Cortex of kidney (tissue), 1 donor: ENCODE measurements at places on chromosomes 2 and 18.

GRCh38 chr2:168604252-168604651, 148.2 kb downstream of the CERS6 start:
- no peak for DNase-seq

DNA sequence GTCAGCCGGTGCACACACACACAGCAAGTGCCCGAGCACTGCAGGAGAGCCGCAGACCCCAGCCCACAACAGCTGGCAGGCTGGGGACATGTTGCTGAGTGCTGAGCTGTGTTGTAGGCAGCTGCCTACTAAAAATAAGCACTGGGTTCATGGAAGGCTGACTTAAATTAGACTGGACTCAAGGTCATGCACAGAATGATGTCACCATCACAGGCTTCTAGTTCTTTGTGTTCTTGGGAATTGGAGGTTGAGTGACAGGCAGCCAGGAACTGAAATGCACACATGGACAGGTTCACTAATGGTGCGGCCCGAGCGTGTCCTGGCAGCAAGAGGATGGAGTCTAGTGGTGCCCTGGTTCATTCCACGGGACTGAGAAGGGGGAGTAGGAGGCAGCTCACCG, 71.3 kb downstream of the VWA3B start:
- DNase-seq = no peak

DNA sequence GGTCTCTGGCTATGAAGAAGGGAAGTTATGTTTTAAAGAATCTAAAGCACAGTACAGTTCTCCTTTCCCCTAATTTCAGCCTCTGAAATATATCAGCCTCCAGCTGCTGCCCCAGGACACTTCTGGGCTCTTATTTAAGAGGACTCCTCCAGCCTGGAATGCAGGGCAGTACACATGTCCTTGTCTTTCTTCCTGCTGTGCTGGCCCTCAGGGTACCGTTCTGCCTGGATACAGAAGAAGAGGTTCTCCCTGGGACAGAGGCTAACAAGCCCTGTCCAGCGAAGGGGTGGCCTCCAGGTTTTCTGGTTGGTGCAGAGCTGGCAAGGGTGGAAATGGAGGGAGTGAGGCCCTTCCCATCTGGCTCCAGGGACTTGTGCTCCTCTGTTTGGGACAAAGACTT, 22.1 kb downstream of the MLPH start:
- no peak for DNase-seq

DNA sequence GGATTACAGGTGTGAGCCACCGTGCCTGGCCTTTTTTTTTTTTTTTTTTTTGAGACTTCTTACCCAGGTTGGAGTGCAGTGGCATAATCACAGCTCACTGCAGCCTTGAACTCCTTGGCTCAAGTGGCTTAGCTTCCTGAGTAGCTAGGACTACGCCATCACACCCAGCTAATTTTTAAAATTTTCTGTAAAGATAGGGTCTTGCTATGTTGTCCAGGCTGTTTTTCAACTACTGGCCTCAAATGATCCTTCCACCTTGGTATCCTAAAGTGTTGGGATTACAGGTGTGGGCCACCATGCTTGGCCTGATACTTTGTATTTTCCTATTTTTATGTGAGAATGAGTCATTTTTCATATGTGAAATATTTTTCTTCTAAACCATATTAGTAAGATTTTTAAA, 13.7 kb downstream of the ELP2 start:
- no peak for DNase-seq

DNA sequence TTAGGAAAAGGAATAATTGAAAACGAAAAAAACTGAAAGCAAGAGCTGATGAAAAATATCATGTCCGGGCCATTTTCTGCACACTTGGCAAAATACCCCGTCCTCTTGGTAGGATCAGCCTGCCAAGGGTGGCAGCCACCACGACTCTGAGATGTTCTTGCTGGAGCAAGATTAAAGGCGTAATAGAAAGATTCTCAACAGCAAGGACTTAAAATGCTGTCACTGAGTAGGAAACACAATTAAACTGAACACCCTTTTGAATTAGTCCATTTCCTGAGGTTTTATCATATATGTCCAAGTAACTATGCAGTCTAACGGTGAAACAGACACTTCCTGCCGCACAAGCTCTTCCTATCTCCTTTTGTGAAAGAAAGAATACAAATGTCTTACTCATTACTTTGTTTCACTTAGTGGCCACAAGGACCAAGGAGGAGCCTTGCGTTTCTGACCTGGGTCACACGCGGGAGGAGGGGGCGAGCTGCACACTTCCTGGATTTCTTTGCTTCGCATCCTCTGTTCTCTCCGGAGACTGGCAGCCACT, 222.7 kb downstream of the PIEZO2 start:
- no peak for DNase-seq

DNA sequence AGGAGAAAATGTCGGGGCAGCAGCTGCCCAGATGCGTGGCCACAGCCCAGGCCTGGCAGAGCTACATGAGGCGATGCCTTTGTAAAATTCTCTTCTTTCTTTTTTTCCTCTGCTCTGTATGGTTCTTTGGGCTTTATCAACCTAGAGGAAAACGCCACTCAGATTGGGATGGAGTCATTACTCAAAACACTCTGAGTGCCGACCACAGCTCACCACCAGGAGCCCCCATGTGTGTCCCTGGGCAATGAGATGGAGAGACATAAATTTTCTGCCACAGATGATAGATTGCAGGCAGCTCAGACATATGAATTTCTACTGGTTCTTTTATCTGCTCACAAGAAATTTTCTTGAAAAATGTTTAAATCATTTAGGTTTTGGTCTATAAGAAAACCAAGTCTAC, 56.0 kb downstream of the PARD6G start:
- DNase-seq = no peak

DNA sequence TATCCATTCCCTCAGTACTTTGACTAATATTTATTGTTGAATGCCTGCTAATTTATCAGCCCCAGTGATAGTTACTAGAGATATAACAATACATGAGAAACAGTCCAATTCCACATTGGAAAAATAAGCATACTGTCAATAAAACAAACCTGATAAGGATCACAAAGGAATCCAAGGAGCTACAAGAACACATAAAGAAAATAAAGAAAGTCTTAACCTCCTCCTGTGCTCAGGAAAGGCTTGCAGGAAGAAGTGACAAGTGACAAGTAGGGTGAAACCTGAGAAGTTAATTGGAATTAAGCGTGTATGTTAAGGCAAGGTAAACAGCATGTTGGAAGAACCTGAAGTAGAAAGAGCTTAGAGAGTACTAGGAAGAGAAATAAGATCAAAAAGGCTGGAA, 20.3 kb upstream of the ASNSD1 start:
- DNase-seq = no peak

DNA sequence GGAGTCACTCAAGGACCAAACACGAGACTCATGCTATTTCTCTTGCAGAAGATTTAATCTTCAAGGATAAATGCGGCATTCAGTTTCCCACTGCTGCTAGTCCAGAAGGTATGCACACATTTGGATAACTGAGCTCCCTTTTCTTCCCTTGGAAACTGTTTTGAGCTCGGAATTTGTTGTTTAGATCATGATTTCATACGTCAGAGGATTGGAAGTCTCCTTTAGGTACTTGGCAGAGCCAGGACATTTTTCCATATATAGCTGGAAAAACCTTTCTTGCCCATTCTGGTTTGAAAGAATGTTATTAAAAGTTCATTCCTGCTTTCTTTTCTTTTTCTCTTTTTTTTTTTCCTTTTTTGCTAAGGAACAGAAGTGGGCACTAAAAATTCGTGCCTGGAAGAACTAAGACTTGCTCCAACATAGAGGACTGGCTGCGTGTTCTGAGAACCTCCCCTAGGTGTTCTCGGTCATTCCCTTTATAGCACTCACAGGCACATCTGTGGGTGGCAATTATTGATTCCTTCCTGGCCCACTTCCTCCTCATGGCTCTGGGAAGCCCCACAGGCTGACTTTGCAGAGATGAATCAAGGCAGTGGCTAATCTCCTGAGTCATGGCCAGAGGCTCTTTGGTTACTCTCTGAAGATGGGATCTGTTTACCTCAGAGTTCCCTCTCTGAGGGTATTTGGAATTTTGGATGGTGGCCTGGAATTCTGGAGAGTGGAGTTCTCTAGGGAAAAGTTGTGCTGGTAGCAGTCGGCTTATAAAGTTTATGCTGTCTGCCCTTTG, 104.8 kb downstream of the PLCL1 start:
- no peak for DNase-seq

DNA sequence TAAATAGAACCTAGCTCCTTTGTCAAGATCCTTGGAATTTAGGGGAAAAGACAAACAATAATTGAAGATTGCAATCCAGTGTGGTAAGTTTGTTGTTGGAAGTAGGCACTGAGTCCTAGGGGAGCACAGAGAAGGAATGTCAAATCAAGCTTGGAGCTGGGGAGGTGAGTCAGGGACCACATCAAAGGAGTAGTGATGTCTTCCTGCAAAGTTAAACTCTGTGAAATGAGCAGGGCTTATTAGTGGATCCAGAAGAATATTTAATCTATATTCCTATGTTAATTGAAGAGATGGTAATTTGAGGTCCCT, 41.7 kb upstream of the NABP1 start:
- no peak for DNase-seq

DNA sequence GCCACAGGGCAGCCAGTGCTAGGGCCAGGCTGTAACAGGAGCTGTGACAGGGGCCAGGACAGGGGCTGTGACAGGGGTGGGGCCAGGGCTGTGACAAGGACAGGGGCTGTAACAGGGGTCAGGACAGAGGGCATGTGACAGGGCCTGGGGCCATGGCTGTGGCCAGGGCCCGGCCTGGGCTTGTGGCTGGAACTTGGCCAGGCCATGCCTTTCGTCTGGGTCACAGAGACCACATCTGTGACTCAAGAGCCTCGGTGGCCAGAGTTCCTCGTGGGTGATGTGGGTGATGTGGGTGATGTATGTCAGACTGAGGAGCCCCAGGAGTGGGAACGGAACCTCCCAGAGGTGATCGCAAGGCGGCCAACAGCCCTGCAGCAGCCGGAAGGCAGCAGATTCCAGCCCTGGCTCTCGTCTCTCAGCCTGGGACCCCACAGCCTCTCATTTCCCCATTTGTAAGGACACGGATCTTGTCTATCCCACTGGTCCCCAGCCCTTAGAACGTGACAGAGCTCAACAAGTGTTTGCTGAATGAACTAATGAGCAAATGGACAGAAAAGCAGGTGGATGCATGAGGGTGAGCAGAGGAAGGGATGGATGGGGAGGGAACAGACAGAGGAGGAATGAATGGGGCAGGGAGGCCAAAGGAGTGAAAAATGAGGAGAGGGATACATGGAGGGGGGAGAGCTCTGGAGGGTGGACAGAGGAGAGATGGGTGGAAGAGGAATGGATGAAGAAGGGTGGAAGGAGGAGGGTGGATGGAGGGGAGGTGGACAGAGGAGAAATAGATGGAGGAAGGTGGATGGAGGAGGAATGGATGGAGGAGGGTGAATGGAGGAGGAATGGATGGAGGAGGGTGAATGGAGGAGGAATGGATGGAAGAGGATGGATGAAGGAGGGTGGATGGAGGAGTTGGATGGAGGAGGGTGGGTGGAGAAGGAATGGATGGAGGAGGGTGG, 17.3 kb downstream of the ESPNL start:
- DNase-seq = no peak

GRCh38 chr2:41496908-41497307, 550.9 kb upstream of the PKDCC start:
- no peak for DNase-seq

- no peak for DNase-seq
Measured at GRCh38 chr18:79682894-79683625, 3.5 kb downstream of the CTDP1 start.

GRCh38 chr2:70947556-70948184, 12.0 kb downstream of the ATP6V1B1 start:
- no peak for DNase-seq

DNA sequence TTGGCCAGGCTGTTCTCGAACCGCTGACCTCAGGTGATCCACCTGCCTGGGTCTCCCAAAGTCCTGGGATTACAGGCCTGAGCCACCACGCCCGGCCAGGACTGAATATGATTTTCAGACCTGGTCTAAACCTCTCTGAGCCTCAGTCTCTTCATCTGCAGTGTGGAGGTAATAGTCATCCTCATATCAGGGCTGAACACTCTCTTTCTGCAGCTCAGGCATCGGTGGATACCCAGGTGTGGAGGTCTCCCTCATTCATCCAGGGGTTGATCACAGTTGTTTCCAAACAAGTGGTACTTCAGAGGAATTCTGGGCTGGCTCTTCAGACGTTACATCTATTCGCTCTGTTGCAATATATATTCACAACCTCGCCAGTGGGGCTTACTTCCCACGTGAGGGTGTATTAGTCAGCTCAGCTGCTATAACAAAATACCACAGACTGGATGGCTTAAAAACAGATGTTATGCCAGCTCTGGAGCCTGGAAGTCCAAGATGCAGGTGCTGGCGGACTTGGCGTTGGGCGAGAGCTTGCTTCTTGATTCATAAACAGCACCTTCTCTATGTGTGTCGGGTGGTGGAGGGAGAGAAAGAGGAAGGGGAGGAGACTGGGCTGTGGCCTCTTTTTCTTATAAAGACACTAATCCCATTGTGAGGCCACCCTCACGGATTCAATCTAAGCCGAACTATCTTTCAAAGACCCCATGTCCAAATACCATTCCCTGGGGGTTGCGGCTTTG, 2.9 kb upstream of the MBP start:
- no peak for DNase-seq

DNA sequence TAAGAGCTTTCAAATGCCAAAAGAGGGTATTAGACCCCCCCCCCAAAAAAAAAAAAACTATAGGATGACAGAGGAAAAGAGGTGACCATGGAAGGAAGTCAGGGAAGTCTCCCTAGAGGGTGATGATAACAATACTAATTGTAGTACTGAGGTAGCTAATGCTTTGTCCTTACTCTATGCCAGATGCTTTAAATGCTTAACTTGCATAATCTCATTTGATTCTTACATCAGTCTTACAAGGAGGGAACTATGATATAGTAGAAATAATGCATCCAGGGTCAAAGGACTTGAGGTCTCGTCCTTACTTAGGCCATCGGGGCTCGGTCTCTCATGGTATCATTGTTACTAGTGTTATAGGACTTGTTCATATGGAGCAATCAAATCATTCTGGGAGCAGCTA, 9.1 kb downstream of the IDH1 start:
- DNase-seq = no peak

GRCh38 chr2:215002500-215002899, 135.9 kb downstream of the ABCA12 start:
- DNase-seq = no peak

DNA sequence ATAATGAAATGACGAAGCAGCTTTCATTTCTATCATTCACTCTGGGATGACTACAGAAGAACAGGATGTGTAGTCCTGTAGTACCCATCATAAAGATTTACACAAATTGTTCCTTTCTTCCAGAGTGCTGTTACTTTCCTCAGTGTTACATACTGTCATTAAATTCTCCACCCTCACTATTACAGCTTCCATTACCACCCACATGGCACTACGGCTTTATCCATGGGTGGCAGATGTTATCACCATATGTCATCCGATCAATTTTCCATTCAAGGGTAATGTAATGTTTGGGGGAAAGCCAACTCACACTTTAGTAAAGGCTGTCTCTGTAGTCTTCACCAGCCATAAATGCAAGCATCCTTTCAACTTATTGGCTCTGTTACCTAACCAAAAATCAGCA, 7.1 kb upstream of the CSRNP3 start:
- no peak for DNase-seq

GRCh38 chr2:157726946-157727345, 98.3 kb upstream of the ACVR1C start:
- no peak for DNase-seq
